ENCODE measurements at places on chromosomes 7 and 10.

DNA sequence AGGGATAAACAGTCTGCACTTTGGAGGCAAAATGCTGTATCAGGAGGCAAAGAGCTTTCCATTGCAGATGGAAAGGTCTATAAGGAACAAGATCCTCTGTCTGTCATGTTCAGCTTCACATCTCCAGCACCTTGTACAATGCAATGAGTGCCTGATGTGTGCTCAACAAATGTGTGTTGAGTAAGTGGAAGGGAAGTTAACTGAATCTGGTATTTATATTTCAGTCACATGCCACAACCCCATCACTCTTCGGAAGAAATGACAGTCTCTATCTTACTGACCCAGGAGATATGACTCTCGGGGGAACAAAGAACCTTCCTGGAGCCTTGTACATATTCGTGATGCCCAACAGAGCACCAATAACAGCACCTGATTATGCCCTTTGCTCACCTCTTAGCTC is 20.0 kb upstream of the DNAJC1 start:
- DNase-seq: no peak

DNA sequence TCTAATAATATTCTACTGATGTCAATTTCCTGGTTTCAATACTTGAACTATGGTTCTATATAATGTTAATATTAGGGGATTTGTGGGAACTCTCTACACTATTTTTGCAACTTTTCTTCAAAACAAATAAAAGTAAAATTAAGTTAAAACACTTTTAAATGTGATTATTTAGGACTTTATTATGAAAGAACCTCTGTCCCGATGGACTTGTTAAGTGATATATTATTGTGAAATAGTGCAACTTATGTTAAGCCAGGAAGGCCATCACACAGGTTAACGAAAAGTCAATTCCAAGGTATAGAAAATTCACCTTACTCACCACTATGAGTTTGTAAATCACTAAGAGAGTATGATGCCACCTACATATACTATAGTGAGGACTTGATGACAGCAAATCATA is 79.2 kb downstream of the IMMP2L start:
- no peak for DNase-seq

DNA sequence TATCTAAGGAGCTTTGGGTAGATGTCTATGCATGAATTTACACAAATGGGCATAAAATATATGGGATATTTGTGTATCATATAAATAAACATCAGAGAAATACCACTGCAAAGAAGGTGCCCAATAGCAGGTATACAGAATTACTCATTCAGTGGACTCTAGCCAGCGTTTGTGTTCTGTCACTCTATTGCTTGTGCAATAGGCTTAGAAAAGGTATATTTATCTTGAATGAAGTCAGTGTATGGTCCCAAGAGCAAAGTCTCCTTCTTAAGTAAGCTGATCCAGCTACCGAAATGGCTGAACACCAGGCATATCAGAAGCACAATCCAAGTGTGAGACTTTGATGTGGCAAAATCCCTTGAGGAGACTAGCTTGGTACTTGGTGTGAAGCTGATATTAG is 1058.4 kb downstream of the SORCS1 start:
- no peak for DNase-seq

- no peak for DNase-seq
Measured at GRCh38 chr10:131822692-131823245, 78.0 kb upstream of the PPP2R2D start.

GRCh38 chr10:33229252-33229948 is 105.1 kb downstream of the NRP1 start:
- no peak for DNase-seq

DNA sequence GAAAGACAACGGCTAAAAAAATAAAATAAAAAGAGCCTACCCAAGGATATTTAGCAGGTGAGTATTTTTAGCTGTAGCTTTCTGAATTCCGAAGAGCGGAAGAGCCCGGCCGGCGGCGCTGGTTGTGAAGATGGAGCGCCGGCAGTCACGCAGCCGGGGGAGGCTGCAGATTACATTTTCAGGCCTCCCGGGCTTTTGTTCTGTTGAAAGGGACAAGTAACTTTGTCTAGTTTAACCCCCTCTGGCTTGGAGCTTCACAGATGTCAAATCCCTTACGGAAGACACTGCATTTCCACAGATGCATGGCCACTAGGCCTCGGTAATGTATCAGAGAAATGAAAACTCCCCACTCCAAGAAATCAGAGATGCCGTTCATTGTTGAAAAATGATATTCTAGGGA is 497.6 kb upstream of the MKI67 start:
- no peak for DNase-seq

GRCh38 chr10:97916586-97916985 is 66.9 kb downstream of the GOLGA7B start:
- no peak for DNase-seq

DNA sequence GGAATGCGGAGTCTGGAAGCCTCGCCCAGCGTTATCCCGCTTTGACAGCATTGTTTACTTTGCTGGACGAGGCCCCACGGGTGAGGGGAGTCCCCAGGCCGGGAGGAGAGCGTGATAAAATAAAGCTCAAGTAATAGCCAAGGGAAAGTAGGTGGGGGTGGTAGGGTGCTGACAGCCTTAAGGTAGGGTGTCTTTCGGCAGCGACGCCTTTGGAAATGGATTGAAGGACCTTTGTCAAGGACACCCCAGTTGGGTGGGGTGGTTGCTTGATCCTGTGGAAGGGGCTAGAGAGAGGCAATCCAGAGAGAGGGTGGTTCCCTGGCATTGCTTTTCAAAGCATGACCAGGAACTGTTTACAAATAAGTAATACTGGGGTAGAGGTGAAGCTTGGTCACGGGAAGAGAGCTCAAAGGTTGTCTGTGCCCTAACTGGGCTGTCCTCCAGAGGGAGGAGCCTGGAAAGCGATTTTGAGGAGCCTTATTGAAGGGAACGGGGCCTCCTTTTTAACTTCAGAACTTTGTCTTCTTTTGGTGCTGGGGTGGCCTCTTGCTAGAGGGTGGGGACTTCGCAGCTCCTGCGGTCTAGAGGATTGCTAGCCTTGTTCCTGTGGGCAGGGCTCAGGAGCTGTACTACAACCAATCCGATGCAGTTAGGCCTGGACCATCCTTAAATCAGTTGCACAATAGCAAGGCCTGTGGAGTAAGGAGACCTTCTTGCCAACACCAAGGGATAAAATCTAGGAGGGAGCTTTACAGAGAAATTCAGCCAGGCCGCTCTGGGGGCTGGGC is 1.3 kb downstream of the EIF4EBP2 start:
- DNase-seq: no peak

GRCh38 chr7:158809596-158809995 is 19.7 kb downstream of the ESYT2 start:
- DNase-seq: no peak

DNA sequence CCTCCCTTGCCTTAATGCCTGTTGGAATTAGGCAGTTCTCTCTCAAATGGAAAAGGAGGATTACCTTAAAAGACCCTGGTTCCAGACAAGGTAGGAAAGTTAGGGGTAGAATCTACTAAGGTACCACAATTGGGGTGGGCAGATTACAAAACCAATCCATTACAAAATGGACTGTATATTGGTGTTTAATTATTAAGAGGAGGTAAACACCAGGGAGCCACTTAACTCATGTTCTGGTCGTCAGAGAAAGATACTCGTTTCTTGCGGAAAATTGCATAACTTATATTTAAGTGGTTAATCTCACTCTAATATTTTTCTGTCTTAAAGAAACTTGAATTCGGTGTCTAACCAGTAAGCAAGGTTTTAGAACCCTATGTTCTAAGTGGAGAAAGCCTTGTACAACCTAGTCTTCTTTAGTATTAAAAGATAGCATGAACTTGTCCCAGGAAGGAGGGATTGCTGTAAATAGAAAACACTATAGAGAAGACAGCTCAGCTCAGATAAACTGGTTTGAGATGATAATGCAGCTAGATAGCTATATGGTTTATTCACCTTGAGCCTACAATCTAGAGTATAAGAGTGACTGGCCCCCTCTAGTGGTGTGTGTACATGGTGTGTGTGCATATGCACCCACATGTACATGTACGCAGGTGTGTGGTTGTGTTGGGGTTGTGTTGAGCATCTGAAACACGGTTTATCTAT is 58.0 kb upstream of the STRIP2 start:
- peak; percentile 36 for DNase-seq

DNA sequence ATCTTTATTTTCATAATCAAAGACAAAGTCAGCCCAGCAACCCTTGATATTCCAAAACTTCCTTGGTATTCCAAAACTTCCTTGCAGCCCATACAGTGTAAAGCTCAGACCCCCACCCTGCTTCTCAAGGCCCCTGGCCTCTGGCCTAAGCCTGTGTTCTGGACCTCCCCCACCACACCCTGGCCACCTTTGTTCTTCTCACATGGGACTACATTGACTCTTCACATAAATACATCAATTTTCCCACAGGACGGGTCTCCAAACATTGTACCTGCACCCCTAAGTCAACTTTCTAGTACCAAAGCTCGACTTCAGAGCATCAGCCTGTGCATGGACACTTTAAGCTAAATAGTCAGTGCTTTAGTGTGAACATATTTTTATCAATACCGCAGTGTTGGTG is 40.7 kb downstream of the DRGX start:
- no peak for DNase-seq

GRCh38 chr7:141979568-141979967 is 6.0 kb upstream of the TAS2R38 start:
- no peak for DNase-seq

GRCh38 chr7:31059551-31059950 is 7.4 kb downstream of the ADCYAP1R1 start:
- DNase-seq: peak; percentile 30

DNA sequence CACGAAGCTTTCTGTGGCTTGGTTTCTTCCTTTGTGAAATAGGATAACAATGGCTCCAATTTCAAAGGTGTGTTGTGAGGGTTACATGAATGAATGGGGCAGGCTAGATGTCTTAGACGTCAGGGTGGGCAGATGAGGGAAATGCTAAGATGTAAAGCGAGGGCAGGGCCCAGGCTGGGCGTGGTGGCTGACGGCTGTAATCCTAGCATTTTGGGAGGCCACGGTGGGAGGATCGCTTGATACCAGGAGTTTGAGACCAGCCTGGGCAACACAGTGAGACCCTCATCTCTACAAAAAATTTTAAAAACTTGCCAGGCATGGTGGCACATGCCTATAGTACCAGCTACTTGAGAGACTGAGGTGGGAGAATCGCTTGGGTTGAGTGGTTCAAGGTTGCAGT is 607.7 kb upstream of the FOXK1 start:
- no peak for DNase-seq

GRCh38 chr10:5741276-5741675 is 56.6 kb downstream of the TASOR2 start:
- DNase-seq: no peak

DNA sequence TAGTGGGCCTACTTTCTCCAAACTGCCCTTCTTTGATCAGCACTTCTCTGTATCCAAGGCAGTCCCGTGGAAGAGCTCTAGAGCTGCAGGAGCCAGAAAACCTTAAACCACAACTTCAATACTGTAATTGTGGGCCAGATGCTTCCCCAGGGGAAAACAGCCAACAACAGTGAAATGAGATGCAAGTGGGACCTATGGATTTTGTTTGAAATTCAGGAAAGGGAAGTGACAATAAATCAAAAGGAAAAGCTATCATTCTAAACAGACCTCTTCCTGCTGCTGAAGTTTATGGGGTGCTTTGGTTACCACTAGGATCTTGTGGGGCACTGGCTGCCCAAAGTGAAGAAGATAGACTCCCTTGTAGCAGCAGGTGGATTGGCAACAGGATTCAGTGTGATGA is 1031.7 kb downstream of the LRMDA start:
- DNase-seq: no peak

DNA sequence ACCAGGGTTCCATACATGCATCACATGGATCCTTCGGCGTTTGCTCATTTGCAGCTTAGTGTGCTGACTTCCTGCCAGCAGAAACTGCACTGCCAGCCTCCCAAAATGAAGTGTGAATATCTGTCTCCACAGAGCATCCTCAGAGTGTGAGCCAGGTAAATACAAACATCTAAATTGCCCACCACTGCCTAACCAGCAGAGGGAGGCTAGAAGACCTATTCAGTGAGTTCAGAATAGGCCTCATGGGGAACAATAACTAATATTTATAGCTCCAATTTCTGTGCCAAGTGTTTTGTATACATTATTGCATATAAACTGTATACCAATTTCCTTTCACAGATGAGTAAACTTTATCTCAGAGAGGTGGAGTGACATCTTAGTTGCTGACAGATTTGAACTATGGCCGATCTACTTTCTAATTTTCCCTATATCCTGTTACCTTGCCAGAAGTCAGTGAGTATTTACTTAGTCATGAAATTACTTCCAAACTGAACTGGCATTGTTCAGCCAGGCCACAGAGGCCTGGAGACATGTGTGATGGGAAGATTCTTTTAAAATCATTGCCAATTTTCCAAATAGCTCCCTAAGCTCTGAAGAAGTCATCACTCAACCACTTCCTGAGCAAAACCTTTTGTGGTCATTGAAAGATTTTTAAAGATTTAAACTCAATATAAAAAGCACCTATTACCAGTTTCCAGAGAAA is 926.5 kb upstream of the GHITM start:
- DNase-seq: no peak

DNA sequence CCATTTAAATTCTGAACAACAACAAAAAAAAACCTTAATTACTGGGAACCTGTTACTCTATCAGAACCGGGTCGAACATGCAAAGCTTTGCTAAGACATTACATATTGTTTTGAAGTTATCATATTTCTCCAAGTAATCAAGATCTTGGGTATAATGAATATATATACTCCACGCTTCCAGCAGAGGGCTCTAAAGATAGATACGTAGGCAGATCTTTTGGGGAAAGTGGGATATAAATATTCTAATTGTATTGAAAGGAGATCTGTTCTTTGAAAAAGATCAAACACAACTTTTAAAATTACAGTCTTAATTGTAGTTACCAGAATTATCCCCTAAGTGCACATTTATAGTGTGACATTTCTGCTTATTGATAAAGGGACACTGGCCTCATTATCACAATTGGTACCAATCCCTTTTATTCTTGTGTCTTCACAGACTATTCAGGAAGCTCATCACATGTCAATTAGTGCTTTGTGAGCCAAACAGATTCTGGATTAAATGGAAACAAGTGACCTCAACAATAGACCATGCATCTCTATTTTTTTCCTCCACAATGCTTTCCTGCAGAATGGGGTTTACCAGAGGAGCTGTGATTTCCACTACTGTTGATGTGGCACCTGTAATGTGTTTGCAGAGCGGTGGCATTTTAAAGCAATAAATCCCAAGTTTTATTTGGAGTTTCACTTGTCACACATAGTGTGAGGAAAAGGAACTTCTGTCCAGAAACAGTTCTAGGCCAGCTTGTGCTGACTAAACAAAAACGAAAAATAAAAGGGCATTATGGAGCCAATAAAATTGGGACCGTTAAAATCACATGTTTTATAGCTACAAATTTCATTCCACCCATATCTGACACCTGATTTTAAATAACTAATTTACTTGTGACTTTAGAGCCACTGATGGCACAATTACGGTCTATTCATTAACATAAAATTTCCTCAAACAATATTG is 122.4 kb downstream of the CTTNBP2 start:
- DNase-seq: no peak

- DNase-seq: no peak
Measured at GRCh38 chr7:18459484-18460245, 35.9 kb upstream of the HDAC9 start.

DNA sequence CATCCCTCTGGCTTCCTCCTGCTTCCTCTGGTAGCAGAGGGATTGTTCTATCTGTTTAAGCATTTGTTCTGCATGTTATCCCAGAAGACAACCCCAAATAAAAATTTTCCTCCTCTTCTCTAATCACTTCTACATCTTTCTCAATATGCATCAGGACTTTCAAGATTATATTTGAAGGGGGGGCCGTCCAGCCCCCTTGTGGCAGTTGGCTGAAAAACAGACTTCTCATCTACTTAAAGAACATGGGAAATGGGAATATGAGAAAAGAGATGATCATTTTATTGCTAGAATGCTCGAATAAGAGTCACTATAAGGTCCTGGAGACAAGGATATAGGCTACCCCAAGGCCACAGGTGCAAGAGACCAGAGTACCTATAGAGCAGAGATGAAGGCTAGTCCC is 466.0 kb downstream of the REEP3 start:
- DNase-seq: no peak

Measured in NK-92 treated with Interleukin-12 subunit alpha and Interleukin-12 subunit beta, amount 100 ng/mL, for 24 hours (cell line).